ENCODE measurements at places on chromosomes 5 and 9. TPM values are rescaled to one million over a fixed set of nuclear protein-coding genes. Genes with fewer than 3 reads are reported as not detected.
A peak's percentile ranks its signal among the peaks of the same experiment; 100 is the strongest.

DNA sequence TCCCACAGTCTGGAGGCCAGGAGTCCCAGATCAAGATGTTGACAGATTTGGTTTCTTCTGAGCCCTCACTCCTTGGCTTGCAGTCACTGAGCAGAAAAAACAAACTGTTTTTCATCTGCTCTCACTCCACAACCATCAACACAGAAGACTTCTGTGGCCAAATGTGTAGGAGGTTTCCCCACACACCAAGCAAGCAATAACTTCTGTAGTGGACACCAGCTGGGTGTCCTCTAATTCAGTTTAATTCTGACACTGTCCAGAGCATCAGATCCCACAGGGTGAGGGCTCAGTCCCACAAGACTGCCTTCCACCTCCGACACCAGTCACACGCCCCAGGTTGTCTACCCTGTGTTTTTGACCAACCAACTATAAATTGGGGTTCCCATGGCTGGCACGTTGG is 209.9 kb downstream of the AOPEP start:
- DNase-seq = no peak

DNA sequence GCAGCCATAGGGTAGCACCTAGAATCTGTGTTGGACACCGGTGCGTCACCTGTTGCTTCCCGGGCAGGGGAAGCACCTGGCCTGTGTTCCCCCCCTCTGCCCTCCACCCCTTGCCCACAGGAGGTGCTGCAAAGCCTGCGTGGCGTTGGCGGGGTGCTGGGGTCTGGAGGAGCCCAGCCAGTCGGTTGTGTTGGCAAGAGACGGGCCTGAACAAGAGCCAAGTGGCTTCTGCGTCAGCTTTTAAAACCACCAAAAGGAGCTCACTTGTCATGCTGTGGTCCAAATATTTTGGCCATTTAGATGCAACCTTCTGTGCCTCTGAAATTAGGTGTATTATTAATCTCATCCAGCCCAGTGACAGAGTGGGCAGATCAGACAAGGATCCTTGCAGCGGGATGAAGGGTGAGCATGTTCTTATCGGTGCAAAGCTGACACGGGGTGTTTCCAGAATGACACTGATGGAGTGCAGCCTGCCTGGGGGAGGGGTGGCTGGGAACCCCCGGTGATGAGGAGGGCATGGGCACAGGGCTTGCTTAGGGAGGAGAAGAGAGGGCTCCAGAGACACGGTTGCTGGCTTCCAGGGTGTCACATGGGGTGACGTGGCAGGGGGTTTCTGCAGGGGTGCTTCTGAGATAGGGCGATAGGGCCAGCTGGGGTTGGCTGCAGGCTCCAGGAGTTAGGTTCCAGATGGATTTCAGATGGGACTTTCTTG is 9.7 kb upstream of the RXRA start:
- DNase-seq = no peak

DNA sequence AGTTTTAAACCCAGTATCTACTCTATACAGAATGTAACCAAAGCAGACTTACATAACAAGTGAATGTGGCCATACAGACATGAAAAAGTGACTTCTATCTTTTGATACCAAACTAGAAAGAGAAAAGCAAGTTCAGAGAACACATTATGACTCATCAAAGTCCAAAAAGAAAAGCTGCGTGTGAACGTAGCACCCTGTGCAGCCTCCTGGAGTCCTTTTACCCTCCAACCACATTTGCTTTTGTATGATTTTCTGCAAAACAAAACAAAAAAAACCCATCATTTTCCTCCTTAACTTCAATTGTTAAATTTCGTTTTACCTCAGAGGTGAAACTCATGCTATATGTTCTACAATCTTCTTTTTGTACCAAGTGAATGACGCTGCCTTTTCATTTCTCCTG is 2.8 kb upstream of the SMARCA2 start:
- no peak for DNase-seq

DNA sequence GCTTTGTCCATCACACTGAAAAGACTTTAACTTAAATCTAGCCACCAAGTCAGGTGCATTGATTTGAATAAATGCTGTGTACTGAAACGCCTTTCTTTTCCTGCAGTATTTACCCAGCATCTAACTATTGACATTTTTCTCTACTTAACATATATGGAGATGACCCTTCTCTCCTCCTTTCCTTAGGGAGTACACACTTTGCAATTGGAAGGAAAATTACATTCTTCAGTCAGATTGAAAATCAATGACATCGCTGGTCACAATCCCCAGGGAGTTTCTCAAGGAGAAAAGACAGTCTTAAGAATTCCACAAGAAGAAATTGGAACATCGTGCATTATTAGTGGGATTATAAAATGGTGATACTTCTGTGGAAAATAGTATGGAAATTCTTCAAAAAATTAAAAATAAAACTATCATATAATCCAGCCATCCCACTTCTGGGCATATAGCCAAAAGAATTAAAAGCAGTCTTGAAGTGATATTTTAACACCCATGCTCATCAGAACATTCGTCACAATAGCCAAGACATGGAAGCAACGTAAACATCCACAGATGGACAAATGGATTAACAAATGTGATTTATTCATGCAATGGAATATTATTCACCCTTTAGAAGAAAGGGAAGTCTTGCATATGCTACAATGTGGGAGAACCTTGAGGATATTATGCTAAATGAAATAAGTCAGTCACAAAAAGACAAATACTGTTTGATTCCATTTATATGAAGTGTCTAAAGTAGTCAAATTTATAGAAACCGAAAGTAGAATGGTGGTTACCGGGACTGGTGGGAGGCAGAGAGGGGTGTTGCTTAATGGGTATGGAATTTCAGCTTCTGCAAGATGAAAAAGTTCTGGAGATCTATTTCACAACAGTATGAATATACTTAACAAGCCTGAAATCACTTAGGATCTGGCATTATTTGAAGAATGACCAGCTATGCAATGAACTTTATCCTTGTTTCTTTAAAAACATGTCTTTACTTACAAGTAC is 14.3 kb upstream of the FREM1 start:
- DNase-seq = peak; percentile 90

- DNase-seq = no peak
Observed at GRCh38 chr5:139739150-139739974, 56.2 kb upstream of the PSD2 start.

GRCh38 chr9:27125936-27126335 is 16.9 kb downstream of the TEK start:
- no peak for DNase-seq

DNA sequence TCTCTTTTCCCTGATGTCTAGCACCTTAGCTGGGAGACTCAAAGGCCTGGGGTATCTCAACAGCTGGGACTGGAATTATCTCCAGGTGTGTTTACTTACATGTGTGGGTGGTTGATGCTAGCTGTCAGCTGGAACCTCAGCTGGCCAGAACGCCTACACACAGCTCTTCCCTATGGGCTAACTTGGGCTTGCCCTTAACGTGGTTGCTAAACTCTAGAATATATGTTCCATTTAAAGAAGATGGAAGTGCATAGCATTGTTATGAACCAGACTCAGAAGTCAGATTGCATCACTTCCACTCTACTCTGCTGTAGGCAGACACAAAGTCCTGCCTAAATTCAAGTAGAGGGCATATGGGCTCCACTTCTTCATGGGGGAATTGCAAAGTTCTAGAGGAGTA is 29.3 kb downstream of the SGCD start:
- no peak for DNase-seq

GRCh38 chr5:132423438-132423898 is 54.0 kb downstream of the SLC22A5 start:
- DNase-seq = no peak

GRCh38 chr9:106038266-106039001 is 344.1 kb downstream of the TMEM38B start:
- DNase-seq = no peak

DNA sequence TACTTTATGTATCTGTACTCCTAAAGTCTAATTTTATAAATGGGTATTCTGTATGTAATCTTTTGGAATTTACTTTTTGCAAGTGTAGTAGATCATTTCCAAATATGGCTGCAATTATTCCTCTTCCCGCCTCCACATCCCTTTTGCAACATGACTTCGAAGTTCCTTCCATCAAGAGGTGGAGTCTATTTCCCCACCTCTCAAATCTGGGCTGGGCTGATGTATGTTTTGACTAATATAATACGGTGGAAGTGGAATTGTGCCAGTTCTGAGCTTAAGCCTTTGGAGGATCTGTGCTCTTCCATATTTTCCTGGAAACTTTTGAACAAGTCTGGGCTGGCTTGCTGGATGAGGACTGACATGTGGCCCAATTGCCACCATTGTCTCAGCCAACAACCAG is 155.9 kb downstream of the FGF18 start:
- no peak for DNase-seq

DNA sequence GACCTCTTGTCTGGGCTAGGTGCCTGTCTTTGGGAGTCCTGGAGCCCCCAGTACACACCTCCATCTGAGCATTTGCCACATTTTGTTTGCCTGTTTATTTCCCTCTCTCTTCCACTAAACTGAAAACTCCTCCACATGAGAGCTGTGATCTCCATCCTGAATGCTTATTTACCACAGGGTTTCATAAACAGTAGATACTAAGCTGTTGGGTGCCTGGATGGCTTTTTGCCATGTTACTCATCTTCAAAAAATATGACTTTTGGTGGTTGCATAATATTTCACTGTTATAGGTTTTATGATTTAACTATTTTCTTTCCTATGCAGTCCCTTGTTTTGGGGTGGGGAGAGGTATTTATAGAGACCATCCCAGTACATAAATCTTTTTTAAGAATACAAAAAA is 99.6 kb downstream of the APBA1 start:
- no peak for DNase-seq

GRCh38 chr5:84433461-84433860 is 48.8 kb upstream of the EDIL3 start:
- no peak for DNase-seq

GRCh38 chr5:25975885-25976284 is 1062.5 kb downstream of the CDH9 start:
- DNase-seq = no peak

DNA sequence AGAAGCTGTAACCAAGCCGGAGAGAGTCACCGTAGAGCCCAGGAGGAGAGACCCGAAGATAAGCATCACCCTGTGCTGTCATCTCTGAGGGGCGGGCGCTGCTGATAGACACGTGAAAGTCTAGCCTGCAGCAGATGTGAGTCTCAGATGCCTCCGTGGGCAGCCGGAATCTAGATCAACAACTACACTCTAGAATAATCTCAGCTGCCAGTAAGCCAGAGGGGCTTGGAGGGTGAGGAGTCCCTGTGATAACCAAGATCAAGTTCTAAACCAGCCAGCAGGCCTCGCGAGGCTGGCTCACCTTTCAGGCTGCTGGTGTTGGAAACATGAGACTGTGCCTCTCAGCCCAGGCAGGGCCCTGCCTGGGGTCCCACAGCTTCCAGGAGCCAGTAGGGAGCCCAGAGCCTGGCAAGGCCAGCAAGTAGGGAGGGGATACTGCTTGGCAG is 54.1 kb downstream of the DAPK1 start:
- DNase-seq = no peak

FSTL4 gene
- total RNA-seq = 0.69 TPM

MYMK gene
- total RNA-seq = 0.89 TPM

C1QTNF2 gene
- 12.3 TPM for total RNA-seq

PCDHB8 gene
- total RNA-seq = 0.49 TPM

TRMO gene
- total RNA-seq = 10.6 TPM

C6 gene
- total RNA-seq = 1.4 TPM

FBXL7 gene
- 8.6 TPM for total RNA-seq

SMIM33 gene
- total RNA-seq = not detected

PHF24 gene
- 0.49 TPM for total RNA-seq

All from skin of body (tissue), 3 donors.